RCC 7860 (cell line): ENCODE measurements at places on chromosomes 2 and 18.

GRCh38 chr18:11154368-11154989, 5.1 kb upstream of the PIEZO2 start:
- no peak for DNase-seq

GRCh38 chr2:43605079-43605655, 9.3 kb upstream of the THADA start:
- peak; percentile 27 for DNase-seq

DNA sequence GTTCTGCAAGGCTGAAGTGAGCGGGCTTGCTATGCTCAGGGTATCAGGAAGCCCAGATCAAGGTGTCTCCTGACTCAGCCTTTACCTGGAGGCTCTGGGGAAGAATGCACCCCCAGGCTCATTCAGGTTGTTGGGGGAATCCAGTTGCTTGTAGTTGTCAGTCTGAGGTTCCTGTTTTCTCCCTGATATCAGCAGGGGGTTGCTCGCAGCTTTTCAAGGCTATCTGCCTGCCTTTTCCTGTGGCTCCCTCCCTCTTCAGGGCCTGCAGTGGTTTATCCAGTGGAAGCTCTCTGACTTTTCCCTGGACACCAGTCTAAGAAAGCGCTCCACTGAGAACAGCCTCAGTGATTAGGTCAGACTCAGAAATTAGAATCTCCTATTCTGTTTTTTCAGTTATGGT, 116.6 kb downstream of the PTPRM start:
- DNase-seq, result no peak

GRCh38 chr2:74948779-74949178, 9.7 kb upstream of the POLE4 start:
- DNase-seq, result no peak

- no peak for DNase-seq
Measured at GRCh38 chr2:48939232-48939631, 183.7 kb upstream of the LHCGR start.
